ENCODE measurements at places on chromosomes 7 and 10.

DNA sequence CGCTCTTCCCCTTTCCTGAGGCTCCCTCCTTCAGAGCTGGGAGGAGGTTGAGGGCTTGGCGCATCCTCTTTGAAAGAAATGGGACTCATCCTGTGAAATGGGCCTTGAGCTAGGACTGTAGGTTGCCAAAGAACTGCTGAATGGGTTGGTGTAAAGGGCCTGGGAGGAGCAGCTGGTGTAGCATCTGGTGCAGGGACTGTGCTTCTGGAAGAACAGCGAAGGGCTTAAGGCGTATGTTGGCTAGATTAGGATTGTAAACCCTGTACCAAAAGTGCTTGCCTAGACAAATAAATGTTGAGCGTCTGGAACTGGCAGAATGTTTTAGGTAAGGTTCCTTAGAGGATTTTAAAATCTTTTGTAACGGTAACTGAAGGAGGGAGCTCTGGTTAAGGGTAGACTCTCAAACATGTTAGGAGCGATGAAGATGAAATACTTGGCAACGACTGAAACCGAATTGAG is 563 bp downstream of the STAM start:
- DNase-seq, result no peak

GRCh38 chr10:266974-267425 is 131.7 kb downstream of the ZMYND11 start:
- no peak for DNase-seq

DNA sequence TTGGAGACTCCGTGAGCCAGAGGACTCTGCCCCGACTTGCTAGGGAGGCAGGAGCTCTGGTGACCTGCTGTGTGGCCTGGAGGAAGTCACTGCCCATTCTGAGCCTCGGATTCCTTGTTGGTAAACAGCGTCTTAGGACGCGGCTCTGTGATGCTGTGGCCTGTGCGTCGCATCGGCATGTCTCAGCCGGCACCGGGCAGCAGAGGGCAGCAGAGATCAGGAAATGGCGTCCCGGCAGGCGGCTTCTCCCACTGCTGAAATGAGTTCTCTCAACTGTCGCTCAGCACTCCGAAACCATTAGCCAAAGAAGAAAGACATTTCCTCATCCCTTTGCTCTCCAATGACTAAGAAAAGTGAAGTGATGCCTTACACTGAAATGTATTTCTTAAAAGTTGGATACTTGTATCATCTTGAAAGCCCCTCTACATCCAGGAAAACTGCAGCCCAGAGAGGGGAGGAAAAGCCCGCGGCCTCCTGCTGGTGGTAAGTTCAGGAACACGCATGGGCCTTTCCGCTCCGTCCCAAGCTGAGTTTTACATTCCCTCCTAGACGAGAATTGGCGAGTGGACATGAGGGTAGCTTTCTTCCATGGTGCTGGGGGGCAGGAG is 91.7 kb downstream of the WDR11 start:
- DNase-seq, result peak; percentile 61

DNA sequence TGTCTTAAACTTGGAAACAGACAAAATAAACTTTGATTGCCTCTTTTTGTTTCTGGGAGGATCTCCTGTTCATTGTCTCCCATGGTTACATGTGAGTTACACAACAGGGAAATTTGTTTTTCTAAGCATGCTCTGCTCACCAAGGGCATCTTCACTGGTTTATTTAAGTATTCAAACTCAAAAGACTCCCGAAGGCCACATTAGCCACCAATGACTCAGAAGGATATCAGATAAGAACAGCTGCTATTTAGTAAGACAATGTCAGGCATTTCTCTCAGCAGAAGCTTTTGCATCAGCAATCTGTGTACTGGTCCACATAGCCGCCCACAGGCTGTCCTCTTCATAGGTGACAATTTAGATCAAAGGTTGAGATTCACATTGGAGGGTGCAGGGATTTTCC is 19.3 kb downstream of the OR6B1 start:
- DNase-seq, result no peak

DNA sequence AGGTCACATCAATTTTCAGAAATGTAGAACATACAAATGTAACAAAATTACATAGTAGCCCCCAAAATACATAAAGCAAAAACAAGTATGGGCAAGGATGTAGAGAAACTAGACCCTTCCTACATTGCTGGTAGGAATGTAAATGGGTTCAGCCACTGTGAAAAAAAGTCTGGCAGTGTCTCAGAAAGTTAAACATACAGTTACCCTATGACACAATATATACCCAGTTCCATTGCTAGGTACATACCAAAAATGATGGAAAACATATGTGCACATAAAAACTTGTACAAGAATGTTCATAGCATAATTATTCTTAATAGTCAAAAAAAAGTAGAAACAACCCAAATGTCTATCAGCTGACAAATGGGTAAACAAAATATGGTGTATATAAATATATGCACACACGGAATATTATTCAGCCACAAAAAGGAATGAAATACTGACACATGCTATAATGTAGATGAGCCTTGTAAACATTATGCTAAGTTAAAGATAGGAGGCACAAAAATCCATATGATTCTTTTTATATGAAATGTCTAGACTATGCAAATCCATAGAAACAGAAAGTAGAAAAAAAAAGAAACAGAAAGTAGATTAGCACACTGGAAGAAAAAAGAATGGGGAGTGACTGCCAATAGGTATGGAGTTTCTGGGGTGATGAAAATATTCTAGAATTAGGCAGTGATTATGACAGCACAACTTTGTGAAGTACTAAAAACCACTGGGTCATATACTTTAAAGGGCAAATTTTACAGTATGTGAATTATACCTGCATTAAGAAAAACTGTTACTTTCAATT is 13.5 kb downstream of the HERPUD2 start:
- no peak for DNase-seq

GRCh38 chr7:64300641-64301405 is 12.9 kb upstream of the ZNF736 start:
- no peak for DNase-seq

DNA sequence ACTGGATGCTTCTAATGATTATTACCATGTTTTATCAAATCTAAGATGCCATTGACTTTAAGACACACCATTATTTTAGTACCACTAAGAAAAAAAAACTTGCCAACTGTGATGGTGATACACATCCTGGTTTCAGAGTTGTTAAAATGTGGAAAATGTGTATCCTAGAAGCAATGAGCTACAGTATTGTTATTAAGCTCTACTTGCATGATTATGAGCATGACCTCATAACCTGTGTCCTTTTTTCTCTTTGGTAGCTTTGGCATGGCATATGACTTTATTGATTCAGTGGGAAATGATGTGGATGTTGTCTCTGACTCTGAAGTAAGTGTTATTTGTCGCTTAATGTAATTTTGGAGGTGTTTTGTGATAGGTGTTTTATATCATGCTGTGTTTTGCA is 3.3 kb downstream of the EDRF1 start:
- DNase-seq, result no peak

GRCh38 chr10:103653581-103654037 is 160.1 kb downstream of the NEURL1 start:
- DNase-seq, result no peak

DNA sequence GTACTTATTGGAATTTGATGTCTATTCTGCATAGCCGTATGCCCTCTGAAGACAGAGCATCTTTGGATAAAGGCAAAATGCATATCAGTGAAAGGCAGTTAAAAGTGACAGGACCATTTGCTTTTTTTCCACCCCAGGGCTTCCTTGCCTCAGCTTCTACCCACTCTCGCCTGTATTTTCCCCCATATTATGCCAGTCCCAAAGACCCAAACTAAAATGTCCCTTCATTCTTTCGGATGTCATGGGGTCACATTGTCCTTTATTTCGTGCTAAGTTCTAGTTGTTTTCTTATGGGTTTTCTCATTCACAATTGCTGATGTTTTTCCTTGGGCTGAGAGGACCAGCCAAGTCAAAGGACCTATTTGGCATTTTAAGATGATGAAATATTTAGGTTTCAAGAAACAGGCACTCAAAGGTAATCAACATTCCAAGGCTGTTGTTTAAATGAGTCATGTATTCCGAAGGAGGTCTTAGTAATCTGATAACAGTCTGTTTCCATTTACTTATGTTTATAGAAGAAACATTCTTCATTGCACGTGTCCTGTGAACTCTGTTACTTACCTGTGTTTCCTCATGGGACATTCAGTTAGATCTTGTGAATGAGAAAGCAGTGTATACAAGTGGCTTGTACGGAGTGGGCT is 74.1 kb downstream of the DNAH11 start:
- no peak for DNase-seq

- DNase-seq, result no peak
Measured at GRCh38 chr10:84201244-84201606, 6.9 kb downstream of the CDHR1 start.

GRCh38 chr7:137891016-137891655 is 44.4 kb upstream of the DGKI start:
- DNase-seq, result no peak

DNA sequence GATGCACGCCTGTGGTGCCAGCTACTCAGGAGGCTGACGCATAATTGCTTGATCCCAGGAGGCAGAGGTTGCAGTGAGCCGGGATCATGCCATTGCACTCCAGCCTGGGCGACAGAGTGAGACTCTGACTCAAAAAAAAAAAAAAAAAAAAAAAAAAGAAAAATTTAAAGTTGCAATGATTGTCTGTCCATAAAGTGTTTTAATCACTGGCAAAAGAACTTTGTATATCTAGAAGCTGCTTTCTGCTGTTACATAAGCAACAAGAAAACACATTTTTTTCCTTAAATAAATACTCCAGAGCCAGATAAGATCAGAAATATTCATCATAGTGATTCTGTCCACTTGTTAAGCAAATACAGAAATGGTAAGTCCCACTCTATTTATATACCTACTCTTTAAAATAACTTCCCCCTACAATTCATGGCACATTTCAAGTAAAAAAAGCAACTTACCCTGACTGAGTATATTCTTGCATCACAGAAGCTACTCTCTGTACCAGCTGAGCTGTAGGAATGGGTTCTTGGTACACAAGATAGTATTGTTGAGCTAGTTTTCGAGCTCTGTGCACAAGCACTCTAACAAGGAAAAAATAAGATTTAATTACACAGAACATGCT is 7.6 kb downstream of the PSMA2 start:
- no peak for DNase-seq

- peak; percentile 12 for DNase-seq
Measured at GRCh38 chr7:124155432-124156022, 122.7 kb upstream of the TMEM229A start.

DNA sequence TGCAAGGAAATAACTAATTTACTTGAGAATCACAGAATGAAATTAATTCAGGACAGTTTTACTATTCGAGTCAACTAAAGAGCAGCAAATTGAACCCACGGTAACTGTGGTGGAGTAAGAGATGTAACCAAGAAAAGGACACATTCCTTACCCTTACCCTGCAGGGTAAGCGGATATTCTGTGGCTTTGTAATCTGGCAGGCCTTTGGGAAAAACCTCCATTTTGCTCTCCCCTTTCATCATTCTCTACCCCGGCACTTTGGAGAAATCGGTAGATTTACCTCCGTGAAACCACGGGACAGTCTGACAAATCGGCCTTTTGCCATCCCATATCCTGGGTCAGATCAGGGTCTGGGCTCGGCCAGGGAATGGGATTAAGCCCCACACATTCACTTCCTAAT is 18.4 kb downstream of the RCC1L start:
- no peak for DNase-seq

DNA sequence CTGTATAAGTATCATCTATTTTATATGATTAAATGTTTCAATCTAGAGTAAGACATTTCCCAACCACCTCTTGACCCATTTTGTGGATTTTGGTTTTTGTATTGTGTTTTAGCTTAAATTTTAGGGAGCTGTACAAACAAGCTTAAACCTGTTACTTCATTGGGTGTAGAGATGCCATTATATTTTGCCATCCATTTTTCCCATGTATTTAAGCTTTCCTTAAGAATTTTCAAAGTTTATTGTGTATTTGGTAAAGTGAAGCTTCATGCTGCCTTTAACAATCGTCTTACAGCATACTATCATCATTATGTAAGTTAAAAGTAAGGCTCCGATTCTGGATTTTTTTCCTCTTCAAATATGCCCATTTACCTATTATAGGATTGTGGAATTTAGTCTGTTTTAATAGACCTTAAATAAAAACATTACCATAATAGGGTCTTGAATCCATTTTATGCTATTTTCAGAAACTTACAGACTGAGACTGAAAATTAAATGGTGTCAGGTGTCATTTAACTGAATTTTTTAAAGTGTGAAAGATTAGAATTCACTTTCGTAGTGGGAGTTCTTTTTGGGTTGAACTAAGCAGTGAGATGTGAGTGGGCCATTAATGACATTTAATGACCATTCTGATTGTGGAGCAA is 2.2 kb downstream of the KMT2E start:
- DNase-seq, result no peak

Data from NCI-H1048 (cell line).